ENCODE measurements at places on chromosomes 5 and 9.

- no peak for DNase-seq
Measured at GRCh38 chr5:151037561-151038411, 17.4 kb downstream of the GPX3 start.

- DNase-seq: no peak
Measured at GRCh38 chr5:153511622-153512021, 21.2 kb downstream of the GRIA1 start.

GRCh38 chr5:74599148-74599547, 41.4 kb downstream of the ENC1 start:
- DNase-seq: no peak

DNA sequence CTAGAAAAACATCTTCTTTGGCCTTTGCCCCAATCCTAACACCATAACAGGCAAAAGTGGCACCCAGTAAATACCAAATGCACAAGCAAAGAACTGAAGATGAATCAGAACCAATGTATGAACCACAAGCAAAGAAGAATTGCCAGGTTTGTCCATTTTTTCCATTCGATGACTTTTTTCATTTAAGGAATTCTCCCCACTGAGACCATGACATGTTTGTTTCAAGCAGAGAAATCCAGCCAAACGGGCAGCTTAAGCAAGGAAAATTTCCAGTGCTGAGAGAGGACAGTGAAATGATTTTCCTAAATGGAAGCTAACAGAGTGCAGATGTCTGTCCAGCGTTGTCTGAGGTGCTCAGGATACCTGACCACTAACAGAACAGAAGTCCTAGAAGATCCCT, 203.7 kb downstream of the ADAMTS12 start:
- no peak for DNase-seq

DNA sequence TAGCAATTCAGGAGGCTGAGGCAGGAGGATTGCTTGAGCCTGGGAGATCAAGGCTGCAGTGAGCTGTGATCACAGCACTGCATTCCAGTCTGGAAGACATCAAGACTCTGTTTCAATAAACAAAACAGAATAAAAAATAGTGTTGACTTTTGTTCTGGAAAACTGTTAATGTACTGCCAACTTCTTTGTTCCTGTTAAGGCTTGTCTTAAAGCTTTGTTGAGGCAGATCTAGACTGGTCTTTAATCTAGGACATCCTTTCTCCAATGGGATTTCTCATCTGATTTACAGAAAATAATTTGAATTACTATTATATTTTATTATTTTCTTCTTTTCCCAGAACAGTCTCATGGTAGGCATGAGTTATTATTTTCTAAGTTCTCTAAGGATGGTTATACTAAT, 26.0 kb downstream of the BDP1 start:
- no peak for DNase-seq

- DNase-seq: no peak
Measured at GRCh38 chr5:87674235-87674634, 261.5 kb upstream of the CCNH start.

DNA sequence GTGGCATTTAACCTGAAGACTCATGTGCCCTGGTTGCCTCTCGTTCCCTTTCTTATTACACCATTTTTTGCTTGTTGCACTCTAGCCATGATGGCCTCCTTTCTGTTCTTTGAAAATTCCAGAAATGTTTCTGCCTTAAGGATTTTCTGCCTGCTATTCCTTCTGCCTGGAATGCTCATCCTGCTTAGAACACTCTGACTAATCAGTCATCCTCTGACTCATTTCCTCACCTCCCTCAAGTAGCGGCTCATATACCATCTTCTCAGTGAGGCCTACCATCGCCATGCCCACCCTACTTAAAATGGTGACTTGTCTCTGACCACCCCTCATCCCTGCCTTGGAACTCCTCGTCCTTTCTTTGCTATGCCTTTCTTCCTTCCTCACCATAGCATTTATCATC, 68.8 kb downstream of the KIF4B start:
- no peak for DNase-seq

DNA sequence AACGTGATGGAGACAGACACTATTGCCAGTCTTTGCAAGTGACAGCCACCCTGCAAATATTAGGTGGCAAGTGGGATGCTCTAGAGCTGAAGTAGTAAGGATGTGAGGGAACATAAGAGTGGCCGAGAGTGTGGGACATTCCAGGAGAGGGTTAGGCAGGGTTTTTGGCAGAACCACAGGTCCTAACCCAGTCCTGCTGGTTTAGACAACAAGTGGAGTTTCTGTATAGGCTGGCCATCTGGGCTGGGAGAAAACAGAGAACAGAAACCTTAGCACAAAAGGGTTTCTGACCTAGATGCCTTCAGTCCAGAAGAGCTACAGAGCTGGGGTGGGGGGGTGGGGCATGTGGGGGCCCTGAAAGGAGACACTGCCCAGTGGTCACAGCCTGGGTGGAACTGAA, 107.4 kb downstream of the TMEM174 start:
- DNase-seq: no peak

- DNase-seq: no peak
Measured at GRCh38 chr5:159507055-159507454, 176.8 kb upstream of the IL12B start.

DNA sequence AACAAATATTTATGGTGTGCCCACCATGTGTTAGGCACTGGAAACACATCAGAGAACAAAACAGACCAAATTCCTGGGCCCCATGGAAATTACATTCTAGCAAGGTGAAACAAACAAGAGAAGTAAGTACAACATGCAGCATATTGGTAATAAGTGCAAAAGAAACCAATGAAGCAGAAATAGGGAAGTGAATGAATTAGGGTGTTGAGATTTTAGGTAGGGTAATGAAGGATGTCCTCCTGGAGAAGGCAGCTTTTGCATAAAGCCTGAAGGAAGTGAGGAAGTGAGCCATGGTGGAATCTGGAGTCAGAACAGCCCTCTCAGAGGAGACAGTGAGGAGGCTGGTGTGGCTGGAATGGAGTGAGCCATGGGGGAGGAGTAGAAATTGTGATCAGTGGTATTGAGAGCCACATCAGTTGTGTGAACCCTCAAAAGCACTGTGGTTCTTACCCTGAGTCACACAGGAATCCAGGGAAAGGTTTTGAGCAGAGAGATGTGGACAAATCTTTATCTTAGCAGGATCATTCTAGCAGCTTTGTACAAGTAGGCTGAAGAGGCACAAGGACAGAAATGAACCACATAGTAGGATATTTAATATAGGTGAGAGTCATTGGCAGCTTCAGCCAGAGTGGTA, 52.7 kb upstream of the ARL15 start:
- no peak for DNase-seq

GRCh38 chr9:37676411-37676830, 25.7 kb downstream of the FRMPD1 start:
- DNase-seq: no peak

DNA sequence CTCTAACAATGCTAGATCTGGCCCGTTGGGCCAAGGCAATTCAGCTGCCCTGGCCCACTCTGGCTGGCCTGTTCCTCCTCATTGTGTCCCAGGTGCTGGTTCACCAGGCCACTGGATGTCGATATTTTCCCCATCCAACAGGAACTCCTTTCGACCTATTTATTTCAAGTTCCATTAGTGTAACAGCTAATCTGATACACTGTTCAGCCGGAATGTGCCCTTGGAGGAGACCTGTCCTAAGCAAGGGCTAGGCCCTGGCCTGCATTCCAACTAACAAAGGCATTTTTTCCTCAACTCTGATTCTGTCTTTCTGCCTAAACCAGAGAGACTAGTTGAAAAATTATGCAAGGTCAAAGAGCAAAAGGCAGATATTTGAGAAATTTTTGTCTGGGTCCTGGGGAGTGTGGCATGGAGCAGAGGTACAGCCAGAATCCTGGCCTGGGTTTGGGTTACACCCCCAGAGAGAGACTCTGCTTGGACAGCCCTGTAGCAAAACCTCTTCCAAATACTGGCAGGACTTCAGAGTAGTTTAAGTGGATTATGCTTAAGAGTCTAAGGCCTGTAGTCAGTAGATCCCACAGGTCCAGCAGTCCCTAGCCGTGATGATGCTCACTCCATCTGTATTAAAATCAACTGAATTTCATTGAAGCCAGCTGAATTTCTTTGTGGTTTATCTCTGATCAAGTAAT, 36.1 kb downstream of the MARCHF11 start:
- no peak for DNase-seq

GRCh38 chr5:106637275-106637674, 1033.5 kb downstream of the EFNA5 start:
- DNase-seq: no peak

GRCh38 chr9:90020276-90020871, 415.6 kb downstream of the GADD45G start:
- DNase-seq: no peak

Measured in erythroblast (primary cell).